ENCODE measurements at places on chromosomes 11 and 22.
A peak's percentile ranks its signal among the peaks of the same experiment; 100 is the strongest.

- no peak for DNase-seq
Observed at GRCh38 chr11:126833065-126833464, 167.5 kb downstream of the KIRREL3 start.

- DNase-seq = peak; percentile 69
Observed at GRCh38 chr22:43923631-43924464, at the start of gene PNPLA3. Gene PNPLA3, plus strand, starts transcription at chr22:43923805. Its CDS starts 107 bp downstream, at chr22:43923912.

DNA sequence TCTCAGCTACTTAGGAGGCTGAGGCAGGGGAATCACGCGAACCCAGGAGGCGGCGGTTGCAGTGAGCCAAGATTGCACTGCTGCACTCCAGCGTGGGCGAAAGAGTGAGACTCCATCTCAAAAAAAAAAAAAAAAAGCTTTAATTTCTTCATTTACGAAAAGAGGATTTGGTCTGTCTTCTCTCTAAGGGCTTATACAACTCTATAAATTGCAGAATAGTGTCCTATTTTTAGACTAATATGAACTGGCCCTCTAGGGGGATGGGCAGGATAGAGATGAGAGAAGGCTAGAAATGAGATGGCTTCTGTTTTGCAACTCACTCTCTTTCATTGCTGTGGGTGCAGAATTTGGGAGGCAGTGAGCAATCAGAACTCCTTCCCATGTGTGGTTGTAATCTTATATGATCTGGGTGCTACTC is 11.3 kb downstream of the MAML2 start:
- DNase-seq = no peak

DNA sequence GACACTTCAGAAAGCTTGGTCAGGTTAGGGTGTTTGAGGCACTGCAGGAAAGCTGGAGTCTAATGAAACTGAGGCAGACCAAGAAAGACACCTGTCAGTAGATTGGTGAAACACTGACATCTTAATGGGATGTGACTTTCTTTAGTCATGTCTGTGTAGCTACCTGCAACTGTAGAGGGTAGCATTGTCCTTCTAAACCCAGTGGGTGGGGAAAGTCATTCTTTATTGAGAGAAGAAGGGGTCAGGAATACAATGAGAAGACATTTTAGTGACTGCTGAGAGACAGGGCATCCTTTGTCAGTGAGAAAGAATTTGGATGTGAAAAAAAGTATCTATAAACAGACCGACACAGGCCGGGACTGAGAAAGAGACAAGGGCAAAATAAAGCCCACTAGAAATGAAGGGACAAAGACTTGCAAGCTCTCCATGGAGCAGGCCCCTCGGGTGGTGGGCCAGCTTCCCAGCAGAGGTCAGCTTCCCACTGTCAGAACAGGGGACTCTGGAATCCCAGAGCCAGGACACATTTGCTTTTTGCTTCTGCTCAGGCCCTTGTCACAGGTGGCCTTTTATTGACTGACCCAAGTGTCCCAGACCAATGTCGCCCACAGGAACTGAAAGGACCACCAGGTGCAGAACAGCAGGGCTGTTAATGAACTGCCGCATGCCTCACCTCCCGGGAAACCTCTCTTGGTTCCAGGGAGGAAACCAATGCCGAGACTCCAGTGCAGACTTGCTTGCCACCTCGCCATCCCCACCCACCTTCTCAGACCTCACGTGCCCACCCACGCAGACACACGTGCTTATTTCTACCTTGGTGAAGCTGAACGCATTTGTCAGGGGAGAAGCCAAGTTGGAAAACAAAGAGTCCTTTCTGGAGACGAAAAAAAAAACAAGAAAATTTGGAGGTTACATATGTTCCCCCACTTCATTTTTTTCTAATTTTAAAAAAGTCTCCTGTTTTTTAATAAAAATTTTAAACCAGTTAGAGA is 212.8 kb downstream of the TENM4 start:
- no peak for DNase-seq

DNA sequence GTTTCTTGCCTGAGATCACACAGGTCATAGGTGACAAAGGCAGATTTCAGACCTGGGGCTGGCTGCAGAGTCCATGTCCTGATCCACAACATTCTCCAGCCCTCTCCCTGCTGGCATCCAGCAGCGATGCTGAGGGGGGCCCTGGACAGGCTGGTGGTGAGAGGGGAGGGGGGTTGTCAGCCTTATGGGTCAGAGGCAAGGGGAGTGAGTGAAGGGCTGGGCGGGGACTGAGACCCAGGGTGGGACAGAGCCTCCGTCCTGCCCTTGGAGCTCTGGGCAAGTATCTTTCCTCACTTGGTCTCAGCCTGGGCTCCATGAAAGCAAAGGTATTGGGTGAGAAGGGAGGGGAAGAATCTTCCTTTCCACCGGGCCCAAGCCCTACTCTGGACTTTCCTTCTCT is 66.7 kb upstream of the RASD2 start:
- no peak for DNase-seq

DNA sequence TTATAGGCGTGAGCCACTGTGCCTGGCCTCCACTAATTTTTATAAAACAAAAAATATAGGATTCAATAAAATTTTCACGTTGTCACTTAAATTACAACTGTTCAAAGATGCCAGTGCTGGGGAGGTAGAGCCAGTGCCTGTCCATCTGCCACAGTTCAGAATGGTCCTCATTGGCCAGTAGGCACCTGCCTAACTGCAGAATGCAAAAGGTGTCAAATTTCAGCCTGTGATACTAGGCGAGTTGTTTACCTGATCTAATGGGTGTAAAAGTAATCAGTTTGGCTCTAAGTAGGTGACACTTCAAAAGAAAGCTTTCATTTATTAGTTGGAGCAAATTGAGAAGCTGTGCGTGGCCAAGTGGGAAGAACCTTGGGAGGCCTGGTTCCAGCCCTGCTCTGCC is 2.4 kb downstream of the SMARCB1 start:
- DNase-seq = no peak

GRCh38 chr11:61533401-61533800 is 24.9 kb downstream of the LRRC10B start:
- no peak for DNase-seq

- DNase-seq = no peak
Observed at GRCh38 chr11:42407341-42407740, 904.5 kb upstream of the API5 start.

DNA sequence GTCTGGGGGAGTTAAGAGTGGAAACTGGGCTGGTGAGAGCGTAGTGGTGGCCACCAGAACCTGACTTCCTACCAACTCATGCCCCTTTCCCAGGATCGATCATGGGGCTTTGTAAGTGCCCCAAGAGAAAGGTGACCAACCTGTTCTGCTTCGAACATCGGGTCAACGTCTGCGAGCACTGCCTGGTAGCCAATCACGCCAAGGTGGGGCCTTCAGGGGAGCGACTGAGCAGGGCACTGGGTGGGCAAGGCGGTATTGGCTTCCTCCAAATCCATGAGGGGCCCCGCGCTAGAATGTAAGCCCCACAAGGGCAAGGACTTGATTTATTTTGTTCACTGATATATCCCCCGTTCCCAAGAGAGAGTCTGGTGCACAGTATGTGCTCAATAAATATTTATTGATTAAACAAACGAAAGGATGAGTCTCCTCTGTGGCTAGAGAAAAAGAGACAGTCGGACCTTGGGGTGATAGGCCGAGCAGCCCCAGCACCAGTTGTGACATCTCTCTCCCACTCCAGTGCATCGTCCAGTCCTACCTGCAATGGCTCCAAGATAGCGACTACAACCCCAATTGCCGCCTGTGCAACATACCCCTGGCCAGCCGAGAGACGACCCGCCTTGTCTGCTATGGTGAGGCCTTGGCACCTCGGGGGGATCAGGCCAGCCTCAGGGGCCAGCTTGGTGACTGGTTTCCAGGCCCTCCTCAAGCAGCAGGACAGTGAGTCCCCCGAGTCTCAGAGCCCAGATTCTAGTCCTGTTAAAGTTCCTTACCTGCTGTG is 765 bp downstream of the ZFPL1 start:
- DNase-seq = no peak

- DNase-seq = peak; percentile 77
Observed at GRCh38 chr11:18588297-18589252, at the start of gene UEVLD. Gene UEVLD, minus strand, starts transcription at chr11:18588734. Its CDS starts 80 bp downstream, at chr11:18588654.

- no peak for DNase-seq
Observed at GRCh38 chr11:131760091-131761061, 390.0 kb downstream of the NTM start.

DNA sequence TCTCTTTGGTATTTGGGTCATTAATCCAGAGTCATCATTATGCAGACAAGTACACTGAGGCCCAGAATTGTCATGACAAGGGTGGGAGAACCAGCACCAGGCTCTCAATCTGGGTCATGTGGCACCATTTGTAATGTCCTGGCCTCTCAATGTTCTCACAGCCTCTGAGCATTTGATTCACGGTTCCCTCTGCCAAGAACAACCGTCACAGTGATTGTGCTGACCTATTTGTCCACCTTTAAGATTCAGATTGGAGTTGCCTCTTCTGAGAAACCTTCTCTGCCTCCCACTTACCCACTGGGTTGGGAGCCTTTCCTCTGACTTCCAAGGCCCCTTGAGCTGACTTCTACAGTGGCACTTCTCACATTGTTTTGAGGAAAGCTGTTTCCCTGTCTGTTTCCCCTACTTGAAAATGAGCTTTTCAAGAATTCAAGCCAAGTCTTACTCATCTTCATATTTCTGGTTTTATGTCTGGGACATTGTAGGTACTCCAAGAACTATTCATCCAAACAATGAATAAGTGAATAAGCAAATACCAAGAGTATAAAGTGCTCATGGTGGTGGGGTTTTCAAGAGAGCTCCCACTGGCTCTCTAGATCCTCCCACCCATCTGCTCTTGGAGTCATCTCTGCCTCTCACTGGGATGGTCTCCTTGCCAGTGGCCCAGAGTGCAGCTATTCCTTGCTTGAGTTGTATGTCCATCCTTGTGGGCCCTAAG is 126.4 kb upstream of the E2F8 start:
- DNase-seq = no peak
